Naive thymus-derived CD8-positive, alpha-beta T cell (primary cell): ENCODE measurements at places on chromosomes 7 and 10.

GRCh38 chr7:37371755-37372154 is 76.9 kb downstream of the ELMO1 start:
- no peak for DNase-seq

GRCh38 chr7:30451539-30452279 is 26.9 kb downstream of the NOD1 start:
- DNase-seq, result no peak

DNA sequence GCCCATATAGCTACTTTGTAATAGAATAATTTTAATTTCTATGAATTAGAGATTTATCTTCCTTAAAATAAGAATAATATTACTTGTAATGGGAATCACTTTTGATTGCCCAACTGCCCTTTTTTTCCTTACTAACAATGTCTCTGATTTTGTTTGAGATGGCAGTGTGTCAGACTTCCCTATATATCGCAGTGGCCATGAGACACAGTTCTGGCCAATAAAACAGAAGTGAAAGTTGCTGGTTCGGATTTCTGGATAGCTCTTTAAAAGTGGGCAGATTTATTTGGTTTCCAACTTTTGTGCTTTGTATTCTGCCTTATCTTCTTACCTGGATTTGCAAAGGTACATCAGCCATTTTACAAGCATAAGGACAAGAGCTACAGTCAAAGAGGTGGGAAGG is 170.2 kb downstream of the PPP1R17 start:
- DNase-seq, result no peak

GRCh38 chr7:25384788-25385505 is 156.7 kb upstream of the NPVF start:
- DNase-seq, result no peak

- DNase-seq, result no peak
Observed at GRCh38 chr7:20302891-20303290, 27.8 kb upstream of the ITGB8 start.

DNA sequence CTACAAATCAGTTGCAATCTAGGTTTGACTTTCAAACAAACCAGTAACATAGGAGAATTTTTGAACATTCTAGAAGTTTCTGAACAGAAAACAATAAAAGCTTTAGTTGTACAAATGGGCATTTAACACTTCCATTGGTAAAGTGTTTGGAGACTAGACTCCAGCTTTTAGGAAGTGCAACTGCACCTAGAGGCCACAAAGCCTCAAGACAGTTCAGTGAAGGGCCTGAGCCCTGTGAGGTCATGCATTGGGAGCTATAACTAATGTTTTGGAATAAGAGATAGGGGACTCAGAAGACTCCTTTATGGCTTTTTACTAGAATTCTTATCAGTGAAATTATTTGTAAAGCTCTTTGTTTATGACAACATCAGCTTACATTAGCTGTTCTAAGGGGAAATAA is 3.0 kb upstream of the EPHB6 start:
- no peak for DNase-seq

- no peak for DNase-seq
Observed at GRCh38 chr7:6178298-6179029, 94.0 kb downstream of the CYTH3 start.

DNA sequence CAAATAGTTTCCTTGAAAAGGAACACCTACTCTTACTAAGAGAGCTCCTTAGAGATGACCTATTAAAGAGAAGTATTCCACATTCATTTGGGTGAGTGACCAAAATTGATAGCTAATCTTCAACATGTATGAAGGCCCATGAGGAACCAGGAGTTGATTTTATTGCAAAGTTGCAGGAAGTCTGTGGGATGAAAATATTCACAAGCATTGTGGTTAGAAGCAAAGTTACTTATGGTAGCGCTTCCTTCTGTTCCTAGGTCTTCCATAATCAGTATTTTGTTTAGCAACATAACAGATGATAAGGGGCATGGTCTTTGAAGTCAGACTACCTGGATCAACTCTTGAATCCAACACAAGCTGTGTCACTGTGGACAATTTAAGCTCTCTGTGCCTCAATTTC is 164.5 kb downstream of the DGKB start:
- no peak for DNase-seq

GRCh38 chr10:121753726-121754476 is 155.7 kb upstream of the FGFR2 start:
- DNase-seq, result no peak

DNA sequence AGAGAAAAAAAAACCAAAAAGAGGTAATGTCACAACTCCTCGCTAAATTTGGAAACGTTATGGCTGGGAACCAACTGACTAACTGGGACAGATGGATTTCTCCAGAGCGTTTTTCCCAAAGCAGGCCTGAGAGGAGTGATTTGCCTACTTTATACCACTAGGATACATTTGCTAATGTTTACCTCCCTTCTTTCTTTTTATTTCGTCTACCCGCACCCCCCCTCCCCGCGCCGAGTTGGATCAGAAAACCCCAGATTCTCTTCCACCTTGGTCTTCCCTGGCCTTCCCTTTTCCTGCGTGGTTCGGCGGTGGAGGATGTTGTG is 7.2 kb downstream of the CPA2 start:
- DNase-seq, result no peak

DNA sequence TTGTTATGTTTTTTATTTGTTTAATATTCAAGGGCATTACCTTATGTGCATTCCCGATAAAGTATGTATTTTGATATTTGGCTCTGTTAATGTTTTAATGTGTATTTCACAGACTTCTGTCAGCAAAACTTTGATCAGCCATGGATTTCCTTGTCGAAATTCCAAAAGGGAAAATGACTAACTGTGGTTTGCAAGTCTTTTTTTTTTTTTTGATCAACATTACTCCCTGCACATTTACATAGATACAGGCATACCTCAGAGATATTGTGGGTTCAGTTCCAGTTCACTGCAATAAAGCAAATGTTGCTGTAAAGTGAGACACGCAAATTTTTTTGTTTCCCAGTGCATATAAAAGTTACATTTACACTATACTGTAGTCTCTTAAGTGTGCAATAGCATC is 351.9 kb downstream of the CXCL12 start:
- no peak for DNase-seq

GRCh38 chr7:158013085-158013668 is 574.4 kb downstream of the PTPRN2 start:
- DNase-seq, result no peak
